ENCODE measurements at places on chromosomes 5 and 9.

GRCh38 chr5:61280205-61280604 lies 51.9 kb upstream of the ZSWIM6 start:
- DNase-seq: peak; percentile 92

GRCh38 chr9:92715488-92716231 lies 45.7 kb upstream of the IPPK start:
- DNase-seq: peak; percentile 68

GRCh38 chr9:109585796-109586195 lies 87.7 kb upstream of the PTPN3 start:
- no peak for DNase-seq

GRCh38 chr5:179800696-179801201 lies 5.9 kb downstream of the MGAT4B start:
- DNase-seq: no peak

GRCh38 chr5:168843277-168844015 lies 264.3 kb upstream of the PANK3 start:
- no peak for DNase-seq

DNA sequence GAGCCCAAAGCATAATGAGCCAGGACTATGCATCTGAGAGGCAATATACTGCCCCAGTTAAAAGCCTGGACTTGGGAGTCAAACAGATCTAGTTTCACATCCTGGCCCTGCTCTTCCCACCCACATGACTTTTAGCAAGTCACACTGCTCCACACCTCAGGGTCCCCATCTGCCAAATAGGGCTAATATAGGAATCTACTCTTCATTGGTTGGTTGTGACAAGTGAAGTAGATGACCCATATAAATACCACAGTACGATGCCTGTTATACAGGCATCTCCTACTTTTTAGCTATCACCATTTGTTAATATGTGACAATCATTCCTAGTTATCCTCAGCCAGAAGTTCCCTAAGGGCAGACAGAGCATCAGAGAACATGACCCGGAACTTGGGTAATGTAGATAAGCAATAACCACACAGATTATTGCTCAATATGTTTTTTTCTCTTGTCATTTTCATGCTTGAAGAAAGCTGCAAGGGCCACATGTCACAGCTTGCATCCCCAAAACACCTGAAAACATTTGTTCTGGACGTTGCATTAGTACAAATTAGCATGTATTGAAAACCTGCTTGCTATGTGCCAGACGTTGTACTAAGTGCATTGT lies 20.4 kb downstream of the ADAM19 start:
- no peak for DNase-seq
